ENCODE measurements at places on chromosomes 13 and 19.

- DNase-seq, result no peak
These were observed 31.3 kb downstream of the TEX26 start for GRCh38 chr13:30963791-30964190.

- DNase-seq, result no peak
These were observed 8.6 kb downstream of the ZSCAN5A start for GRCh38 chr19:56306016-56306415.

DNA sequence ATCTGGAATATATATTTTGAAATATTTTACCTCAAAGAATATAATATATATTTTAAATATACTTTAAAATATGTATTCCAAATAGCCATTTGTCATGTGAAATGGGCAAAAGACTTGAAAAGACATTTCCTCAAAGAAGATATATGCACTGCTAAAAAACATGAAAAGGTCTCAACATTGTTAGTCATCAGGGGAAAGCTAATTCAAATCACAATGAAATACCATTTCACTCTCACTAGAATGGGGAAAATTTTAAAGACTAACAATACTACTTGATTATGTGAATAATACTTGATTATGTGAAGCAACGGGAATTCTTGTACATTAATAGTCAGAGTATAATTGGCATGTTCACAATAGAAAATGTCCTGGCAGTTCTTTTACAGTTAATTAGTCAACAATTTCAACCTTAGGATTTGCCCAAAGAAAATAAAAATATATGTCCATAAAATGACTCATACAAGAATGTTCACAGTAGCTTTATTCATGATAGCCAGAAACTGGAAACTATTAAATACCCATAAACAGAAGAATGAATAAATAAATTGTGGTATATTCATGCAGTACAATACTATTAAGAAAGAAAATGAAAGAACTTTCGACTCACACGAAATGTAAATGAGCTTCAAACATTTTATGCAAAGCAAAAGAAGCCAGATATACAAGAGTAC, 6.8 kb upstream of the KBTBD6 start:
- DNase-seq, result no peak

DNA sequence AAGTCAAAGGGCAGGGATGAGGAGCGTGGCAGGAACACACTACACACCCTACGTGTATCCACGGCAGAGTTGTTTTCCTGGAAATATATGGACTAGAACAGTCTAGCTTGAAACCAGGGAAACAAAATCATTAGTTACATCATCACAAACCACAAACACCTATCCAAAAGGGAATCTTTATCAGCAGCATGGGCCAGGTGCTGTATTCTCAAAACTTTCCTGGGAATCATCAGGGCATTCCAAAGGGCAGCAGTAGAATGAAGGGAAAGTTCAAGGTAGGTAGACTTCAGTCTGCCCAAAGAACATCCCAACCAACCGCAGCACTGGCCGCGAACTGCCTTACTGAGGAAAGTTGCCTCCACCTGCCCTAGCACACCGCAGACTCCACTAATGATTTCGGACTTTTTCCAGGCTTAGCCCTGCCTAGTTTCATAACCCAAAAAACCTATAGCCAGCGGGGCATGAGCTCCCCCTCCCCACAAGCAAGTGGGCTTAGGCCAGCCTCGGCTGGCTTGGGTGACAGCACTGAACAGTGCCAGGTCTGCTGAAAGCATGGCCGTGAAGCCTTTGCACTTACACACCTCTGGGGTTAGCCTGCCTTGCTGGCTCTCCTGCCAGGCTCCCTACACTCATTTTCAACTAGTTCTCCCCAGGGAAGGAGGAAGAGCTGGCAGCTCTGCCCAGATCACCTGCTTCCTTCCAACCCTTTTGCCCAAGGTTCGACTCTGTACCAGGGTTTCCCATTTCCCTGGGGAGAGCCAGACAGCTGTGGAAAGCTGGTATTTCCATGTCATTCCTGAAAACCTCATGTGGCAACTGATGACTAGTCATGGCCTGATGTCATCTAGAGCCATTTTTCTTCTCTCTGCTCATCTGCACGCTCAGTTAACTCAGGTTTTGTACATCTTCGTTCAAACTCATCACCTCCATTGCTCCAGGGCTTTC, 77.3 kb upstream of the UBAC2 start:
- DNase-seq, result no peak

- peak; percentile 52 for DNase-seq
These were observed 11.6 kb upstream of the DNMT1 start for GRCh38 chr19:10206226-10206885.

DNA sequence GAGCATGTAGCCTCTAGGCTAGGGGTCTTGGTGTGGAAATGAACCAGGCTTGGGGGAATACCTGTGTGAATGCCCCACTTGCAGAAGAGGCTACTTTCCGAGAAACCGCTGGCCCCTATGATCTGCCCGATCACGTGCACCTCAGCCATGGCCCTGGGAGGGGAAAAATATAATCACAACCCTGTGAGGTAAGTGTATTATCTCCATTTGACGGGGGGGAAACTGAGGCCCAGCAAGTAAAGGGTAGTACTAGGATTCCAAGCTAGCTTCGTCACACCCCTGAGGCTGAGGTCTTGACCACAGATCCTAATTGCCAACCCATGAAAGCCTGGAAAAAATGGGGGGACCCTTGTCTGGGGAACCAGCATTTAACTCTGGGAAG, 587 bp downstream of the B9D2 start:
- DNase-seq, result no peak

GRCh38 chr13:108463340-108463739, 166.1 kb upstream of the MYO16 start:
- DNase-seq, result peak; percentile 1

DNA sequence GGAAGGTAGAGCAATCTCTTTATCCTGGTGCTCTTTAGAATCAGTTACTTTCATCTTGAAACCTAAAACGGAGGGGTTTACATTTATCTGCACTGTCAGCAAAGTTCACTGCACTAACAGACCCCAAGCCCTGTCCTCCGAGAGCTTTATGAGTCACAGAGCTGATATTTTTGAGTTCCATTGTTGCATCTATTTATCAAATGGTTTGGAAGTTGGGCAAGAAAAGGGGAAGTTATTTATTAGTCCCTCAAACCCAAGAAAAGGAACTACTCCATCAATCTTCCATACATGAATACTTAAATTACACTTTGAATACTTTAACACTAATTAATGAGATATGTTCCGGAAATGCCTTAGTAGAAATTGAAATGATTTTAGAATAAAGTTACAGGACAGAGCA, 55.5 kb downstream of the EDNRB start:
- peak; percentile 21 for DNase-seq

GRCh38 chr13:44802491-44802890, 186.8 kb downstream of the NUFIP1 start:
- peak; percentile 80 for DNase-seq

DNA sequence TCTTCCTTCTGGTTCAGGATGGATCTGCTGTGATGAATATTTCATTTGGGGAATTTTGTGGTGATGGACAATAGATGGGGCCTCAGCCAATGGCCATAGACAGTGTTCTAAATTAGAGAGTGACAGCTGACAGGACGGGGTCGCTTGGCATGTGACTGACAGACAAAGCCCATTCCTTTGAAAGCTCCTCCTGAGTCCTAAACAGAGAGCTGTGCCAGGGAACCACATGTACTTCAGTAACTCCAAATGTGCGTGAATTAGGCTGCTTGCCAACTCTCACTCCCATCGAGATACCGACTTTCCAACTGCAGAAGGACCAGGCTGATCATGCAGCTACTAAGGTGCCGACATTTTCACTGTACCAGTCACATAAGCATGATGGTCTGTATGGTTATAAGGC, 187.7 kb downstream of the SHISA2 start:
- DNase-seq, result no peak

GRCh38 chr19:6070720-6071485, 39.4 kb downstream of the RFX2 start:
- DNase-seq, result no peak

GRCh38 chr19:6065685-6066374, 44.5 kb downstream of the RFX2 start:
- DNase-seq, result peak; percentile 83

- DNase-seq, result peak; percentile 66
These were observed 8.4 kb downstream of the B3GNT3 start for GRCh38 chr19:17803264-17803896.

All from suppressor macrophage treated with lipopolysaccharide for 1 hour (primary cell).